ENCODE measurements at places on chromosomes 16 and 17.

DNA sequence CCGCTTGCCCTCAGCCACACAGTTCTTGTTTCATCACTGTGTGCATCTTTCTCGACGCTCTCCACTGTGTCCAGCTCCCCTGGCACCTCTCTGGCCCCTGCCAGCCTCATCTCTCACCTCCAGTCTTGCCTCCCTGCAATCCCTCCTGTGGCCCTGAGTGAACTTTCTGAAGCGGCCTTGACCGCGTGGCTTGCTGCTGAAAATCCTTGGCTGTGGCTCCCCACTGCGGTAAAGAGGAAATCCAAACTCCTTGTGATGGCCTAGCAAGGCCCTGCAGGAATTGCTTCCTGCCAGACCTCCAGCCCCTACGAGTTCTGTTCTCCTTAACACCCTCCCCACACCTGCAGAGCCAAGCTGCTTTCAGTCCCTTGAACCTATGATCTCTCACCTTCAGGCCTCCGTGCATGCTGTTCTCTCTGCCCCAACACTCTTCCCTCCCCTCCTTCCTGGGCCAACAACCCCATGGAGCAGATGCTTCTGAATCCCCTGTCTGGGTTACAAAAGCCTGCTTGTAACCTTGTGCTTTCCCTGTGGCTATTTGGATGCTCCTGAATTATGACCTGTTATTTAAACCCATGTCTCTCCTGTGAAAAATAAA is 33.6 kb upstream of the BRD7 start:
- DNase-seq: no peak

DNA sequence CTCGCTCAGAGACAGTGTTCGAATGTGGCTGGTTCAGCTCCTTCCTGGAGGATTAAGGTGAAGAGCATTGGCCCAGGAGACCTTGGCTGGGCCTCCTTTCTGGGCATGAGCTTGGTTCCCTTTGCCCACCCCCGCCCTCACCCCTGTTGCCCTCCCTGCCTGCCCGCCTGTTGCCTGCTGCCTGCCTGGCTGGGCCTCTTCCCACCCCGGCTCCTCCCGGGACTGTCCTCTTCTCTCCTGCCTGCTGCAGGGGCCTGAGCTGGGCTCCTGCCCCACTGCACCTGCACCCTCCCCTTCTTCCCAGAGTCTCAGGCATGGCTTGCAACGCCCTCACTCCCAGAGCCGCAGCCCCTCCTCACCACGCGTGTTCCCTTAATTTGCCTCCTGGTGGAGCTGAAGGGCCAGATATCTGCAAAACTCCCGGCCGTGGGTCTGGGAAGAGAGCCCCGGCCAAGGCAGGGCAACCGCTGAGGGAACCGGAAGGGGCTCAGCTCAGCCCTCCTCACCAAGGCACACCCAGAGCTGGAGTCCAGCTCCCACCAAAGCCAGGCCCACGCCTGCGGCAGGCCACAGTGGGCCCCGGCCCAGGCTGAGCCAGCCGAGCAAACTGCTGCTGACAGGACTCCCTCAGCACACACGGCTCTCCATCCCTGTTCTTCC is 31.2 kb downstream of the MNT start:
- DNase-seq: no peak

DNA sequence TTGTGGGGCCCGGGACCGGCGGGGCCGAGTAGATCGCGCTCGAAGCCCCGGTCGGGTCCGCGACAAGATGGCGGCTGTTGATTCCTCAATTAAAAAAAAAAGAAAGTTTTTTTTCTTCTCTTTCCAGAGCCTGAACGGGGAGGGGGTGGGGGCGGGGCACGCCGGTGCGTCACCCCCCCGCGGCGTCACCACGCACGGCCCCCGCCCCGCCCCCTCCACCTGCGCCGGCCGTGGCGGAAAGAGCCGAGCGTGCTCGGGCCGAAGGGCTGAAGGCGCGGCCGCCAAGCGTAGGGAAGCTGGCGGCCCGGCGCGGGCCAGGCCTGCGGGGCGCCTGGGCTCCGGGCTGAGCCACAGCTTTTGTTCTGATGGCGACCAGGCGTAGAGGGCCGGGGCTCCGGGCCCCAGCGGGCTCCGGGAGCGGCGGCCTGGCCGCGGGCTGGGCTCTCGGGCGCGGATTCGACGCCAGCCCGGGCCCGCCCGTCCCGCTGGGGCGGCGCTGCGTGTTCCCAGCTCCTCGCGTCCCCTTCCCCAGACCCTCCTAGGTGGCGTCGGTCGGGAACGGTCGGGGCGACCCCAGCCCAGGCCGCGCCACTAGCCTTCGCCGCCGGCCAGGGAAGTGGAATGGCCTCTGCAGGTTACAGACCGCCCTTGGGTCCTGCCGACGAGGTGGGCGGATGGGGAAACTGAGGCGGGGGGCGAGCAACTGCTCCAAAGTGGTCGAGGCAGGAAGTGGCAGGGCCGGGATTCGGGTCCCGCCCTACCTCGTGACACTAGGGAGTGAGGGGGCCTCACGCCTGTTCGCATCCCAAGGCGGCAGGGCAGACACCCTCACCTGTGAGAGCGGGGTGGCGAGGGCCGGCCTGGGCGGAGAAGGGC is at the start of gene CREBBP:
TSS of gene CREBBP (minus strand) at position 91 of the 876 bp plus-strand sequence. CDS start 797 bp downstream, outside the sequence.
- peak; percentile 80 for DNase-seq

DNA sequence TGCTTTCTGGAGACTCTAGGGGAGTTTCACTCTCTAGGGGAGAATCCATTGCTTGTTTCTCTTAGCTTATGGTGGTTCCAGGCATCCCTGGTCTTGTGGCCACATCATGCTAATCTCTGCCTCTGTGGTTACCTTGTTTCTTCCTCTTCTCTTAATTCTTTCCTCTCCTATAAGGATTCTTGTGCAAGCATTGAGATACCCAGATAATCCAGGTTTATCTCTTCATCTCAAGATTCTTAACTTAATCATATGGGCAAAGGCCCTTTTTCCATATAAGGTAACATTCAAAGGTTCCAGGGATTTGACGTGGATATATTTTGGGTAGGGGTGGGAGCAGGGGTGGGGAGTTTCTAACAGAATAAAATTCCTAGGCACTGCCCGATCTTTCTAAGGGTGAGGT is 32.6 kb downstream of the FAM20A start:
- no peak for DNase-seq

DNA sequence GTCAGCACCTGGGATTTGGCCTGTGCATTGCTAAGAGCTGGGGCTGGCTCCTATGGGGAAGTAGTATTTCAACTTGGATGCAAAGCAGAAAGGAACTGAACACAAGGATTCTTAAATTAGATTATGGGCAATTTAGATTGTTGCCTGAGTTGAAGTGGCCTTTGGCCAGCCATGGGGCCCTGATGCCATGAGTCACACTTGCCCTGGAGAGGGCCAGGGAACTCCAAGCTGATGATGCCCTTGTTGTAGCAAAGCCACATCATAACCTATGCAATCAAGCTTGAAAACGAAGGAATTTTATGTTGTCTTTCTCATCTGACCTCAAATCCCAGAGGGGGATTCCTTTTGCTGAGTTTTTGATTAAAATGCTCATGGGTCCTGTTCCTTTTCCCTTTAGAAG is 3.9 kb upstream of the SPATA32 start:
- DNase-seq: no peak

- DNase-seq: no peak
These were observed 8.5 kb upstream of the YPEL3 start for GRCh38 chr16:30104492-30104891.

DNA sequence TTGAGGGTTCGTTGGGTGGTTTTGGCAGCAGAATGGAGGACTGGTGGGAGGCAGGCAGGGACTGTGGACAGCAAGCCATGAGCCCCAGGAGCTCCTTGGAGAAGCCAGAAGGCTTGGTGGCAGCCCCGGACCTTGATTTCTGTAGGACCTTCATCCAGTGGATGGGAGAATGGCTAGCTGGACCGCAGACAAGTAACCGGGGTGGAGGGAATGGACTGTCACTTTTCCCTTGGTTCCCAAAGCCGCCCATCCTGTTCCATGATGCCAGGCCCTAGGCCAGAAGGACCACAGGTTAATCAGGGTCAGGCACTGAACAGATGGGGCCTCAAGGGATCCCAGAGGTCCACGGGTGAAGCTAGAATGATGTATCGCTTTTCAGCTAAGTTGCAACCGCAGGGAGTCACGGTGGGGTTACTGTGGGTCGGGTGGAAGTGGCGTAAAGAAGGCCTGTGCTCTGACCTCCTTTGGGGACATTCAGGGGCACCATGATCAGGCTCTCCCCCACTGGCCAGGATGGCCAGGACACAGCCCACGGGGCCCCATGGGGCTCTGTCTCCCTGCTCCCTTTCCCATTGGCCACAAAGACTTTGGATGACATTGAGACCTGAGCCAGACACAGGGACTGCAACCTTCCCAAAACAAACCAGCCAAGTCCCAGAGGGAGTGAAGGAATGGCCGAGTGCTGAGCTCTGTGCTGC is 66.9 kb upstream of the MRTFB start:
- DNase-seq: no peak

DNA sequence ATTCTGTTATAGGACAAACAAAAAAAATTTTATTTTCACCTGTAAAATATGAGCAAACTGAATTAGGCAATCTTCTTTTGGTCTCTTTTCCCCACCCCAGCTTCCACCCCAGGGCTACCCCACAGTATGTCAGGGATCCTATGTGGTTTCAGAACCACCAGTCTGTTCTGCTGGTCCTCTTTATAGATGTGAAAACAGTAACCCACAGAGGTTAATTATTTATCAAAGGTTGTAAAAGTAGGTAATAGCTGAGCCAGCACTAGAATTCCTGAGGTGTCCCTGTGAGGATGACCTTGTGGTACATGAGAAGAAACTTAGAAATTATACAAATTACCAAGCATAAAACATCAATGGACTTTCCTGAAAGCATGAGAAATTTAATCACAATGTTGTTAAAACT is 428.7 kb downstream of the CNTNAP4 start:
- DNase-seq: no peak

DNA sequence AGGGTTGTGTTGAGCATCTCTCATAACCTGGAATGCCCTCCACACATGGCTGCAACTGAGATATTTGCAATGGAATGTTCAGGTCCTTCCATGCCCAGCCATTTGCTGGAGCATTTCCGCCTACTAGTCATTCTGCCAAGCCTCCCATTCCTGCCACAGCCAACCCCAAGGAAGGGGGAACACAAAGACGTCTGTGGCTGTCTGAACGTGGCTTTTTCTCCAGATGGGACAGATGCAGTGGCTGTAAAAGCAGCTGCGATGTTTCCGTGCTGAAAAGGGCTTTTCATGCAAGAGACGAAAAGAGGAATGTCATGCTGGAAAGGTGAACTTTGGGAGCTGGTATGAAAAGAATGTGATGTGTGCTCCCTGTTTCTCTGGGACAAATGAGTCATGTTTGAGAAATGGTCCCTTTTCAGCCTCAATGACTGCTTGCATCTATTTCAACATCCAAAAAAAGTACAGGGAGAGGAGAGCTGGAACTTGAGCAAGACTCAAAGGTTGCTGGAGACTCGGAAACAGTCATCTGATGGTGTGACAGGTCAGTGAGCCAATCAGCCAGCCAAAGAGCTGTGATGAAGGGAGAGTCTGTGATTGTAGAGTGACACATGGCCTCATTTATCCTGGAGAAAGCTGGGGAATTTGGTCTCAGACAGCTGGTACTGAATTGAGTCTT is 208.9 kb downstream of the SHISA9 start:
- no peak for DNase-seq

DNA sequence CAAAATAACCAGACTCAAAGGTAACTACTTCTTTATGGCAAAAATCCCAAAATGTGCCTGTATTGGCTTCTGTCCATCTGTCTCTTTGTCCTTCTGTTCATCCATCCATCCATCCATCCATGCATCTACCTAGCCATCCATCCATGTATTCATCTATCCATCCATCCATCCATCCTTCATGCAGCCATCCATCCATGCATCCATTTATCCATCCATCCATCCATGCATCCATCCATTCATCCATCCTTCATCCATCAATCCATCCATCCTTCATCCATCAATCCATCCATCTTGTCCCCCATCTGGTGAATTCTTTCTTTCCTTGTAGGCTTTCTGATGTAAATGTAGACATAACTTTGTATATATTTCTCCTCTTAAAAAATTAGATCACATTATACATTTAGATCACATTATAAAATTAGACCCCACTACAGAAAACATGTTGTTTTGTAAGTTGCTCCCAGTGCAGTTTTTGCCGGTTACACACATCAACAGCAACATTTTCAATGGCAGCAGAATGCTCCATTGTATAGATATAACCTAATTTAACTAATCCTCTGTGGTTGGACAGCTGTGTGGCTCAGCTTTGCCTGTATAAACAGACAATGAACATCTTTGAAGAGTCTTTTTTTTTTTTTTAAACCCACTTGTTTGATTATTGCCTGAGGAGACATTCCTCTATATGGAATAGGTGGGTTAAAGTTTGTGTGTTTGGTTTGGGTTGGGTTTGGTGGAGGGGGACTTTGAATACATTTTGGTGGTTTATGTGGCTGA is 72.0 kb downstream of the MSI2 start:
- no peak for DNase-seq

DNA sequence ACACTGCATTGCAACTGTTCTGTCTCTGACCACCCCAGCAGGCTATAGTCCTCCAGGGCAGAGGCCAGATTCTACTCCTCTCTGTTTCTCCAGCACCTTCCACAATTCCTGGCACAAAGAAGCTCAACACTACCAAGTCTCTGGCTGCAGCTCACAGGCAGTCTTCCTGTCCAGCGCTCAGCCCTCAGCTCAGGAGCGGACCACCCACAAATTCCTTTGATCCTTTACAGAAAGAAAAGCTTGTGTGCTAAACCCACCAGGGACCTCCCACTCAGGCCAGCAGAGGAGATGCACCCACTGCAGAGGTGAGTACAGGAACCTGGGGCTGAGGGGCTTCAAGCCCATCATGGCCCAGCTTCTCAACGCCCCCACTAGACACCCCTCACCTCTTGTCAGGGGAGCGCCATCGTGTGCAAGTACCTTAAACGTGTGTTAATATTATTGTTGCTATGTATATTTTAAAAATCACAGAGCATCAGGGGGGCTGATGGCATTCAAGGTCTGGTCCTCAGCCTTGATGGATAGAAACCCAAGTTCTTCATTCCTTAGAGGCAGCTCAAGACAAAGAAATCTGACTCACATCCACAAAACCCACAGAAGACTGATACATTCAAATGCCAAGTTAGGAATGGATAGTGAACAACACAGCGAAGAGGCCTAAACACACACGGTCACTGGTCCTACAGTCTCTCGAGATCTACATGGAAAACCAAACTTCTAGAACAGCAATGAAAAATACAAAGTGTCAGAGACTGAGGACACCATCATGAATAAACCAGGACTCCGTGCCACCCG is 8.4 kb downstream of the HSDL1 start:
- DNase-seq: no peak

Data from stimulated activated CD8-positive, alpha-beta memory T cell treated with anti-CD3 and anti-CD28 coated beads, Interleukin-12 subunit alpha, Interleukin-12 subunit beta, amount 100 ng/mL, for 4 hours (primary cell).